ENCODE measurements at places on chromosomes 12 and 14.

GRCh38 chr12:82326905-82327503 lies 31.2 kb downstream of the CCDC59 start:
- DNase-seq, result no peak

DNA sequence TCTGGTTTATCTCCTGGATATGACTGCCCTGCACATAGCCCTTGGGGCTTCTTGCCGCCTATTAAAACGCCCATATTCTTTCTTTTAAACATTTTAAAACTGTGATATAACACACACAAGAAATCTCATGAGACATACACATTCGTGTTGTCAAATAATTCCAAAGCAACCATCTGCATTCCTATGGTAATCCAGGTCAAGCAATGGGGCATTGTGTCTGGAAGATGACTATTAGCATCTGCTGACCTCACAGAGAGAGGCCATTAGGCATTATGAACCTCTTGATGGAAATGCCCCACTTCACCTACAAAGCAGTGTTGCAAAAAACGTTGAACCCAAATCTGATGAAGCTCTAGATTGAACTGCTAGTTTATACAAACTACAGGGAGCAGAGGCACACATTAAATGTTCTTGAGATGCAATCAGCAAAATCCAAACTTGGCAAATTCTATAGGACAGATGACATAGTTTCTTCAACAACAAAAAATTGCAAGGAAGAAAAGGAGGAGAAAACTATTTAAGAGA lies 513.8 kb upstream of the CCDC196 start:
- no peak for DNase-seq

DNA sequence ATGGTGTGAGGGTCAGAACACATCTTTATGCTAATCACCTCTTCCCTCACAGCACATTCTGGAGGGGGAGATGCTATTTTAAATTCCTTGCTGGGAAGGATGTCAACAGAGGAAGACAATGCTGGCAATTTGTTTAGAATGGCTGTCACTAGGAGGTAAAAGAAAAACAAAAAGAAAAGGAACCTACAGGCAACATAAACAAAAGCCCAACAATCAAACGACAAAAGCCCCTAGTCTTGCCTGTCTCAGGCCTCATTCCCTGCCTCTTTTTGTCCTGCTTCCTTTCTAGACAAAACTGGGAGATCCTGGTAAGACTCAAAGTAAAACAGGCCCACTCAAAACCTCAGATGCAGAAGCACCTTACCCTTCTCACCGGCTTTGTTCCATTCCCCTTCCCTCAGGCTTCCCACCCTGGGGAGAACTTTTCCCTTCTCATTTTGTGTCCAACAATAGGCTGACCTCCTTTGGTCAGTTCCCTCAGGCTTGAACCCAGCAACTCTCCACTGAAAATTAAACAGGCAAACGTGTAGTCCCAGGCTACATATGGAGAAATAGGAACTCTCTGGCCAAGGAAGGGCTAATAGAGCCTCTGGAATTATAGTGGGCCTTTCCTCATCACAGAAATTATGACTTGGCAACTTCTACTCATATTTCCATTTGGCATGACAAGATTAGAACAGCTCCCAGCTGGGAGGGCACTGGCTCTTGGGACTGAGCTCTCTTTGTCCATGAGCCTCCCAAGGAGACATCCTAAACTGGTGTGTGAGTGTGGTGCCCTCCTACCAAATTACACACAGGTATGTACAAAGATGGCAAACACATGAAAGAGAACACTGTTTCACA lies 193.0 kb downstream of the MON2 start:
- DNase-seq, result no peak

DNA sequence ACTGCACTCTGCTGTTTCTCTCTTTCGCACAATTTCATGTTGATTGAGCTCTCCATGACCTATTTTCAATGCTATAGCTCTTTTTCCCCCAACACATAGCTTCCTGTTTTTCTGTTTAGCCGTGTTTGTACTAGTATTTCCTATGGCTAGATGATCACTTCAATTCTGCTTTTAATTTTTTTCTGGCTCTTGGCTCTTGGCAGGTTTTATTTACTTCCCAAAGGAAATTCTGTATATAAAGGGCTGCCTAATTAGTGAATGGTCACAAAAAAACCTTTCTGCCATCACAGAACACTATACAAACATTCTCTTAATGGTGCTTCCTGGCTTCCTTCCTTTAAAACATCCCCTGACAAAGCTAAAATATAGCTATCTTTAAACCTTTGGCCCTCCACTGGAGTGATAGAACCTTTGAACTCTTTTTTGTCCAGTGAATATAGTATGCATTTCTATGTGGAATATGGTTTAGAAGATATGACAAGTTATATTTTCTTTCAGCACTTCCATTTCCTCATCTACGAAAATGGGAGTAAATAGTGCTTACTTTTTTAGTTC lies 88.2 kb downstream of the RASSF9 start:
- DNase-seq, result no peak

DNA sequence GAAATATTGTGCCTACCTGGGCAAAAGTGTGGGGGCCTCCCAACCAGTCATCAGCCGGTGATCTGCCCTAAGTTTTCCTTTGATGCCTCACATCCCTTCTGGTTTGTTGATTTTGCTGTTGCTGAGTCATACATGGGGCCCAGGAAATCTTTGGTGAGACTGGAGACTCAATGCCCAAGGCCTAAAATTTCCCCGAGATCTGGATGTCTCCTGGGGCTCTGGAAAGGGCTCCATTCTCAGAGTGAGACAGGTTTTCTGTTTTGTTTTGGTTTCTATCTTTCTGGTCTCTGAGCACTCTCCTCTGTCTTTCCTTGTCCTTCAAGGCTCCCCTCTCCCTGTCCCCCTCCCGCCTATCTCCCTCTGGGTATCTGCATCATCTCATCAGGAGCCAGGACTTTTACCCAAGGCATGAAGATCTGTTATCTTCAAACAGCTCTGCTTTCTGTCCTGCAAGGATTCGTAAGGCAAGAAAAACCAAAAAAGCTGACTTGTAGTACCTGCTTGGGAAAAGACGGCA lies 152.8 kb upstream of the MAX start:
- no peak for DNase-seq

DNA sequence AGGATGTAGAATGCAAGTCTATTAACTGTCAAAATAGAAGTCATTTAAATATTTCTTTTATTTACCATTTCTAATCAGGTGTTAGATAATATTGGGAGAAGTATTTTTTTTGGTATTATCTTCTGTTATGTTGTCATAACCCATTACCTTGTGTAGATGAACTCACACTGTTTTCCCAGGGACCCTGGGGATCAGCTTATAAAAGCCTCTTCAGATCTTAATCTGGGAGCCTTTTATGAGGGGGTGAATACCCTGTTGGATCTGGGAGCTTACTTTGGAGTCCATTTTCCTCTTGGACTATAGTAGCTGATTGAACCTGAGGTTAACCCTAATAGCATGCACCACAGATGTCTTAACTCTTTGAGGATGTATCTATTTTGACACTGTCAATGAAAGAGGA lies 176.3 kb upstream of the ATP2B1 start:
- no peak for DNase-seq

DNA sequence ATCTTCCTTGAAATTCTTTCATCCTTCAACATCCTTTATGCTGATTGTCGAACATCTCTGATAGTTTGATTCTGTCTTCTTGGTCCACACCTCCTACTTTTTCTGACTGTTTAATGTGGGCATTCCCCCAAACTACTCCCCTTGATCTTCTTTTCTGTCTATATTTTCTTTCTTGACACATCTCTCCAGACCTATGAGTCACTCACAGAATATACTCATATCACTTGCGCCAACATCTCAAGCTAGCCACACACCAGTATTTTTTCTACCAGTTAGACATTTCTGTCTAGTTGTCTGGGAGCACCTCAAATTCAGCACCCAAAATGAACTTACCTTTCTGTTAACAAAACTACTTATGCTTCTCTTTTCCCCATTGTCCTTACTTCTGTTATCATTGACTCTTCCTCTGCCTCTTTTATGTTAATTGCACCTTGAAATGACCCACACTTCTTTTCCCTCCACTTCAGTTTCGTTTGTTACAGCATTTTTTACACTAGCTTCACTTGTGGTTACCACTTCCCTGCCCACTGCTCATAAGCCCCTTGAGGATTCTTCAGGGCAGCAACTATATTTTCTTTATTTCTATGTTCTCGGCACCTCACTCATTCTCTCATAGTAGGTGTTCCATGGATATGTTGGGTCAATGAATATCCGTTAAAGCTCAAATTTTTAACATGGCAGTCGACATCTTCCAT lies 33.5 kb downstream of the TSHR start:
- no peak for DNase-seq

DNA sequence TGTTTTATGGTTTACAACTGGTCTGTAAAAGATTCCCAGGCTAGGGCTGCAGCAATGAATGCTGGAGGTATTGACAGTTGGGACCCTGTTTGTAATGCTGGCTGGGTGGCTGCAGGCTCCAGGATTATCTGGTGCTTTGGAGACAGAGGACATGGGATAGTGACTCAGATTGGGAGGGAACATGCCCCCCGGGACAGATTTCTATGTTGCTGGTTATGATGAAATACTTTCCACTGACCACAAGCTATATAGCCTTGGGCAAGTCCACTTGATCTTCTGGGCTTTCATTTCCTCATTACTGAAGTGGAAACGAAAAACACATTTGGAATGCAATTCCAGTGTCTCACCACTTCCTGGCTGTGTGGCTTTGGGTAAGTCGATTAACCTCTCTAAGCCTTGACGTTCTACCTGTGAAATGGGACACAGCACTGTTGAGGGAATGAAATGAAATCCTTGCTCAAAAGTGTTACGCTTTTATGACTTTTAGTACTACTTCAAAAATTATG lies 6.3 kb upstream of the TPCN1 start:
- DNase-seq, result no peak

DNA sequence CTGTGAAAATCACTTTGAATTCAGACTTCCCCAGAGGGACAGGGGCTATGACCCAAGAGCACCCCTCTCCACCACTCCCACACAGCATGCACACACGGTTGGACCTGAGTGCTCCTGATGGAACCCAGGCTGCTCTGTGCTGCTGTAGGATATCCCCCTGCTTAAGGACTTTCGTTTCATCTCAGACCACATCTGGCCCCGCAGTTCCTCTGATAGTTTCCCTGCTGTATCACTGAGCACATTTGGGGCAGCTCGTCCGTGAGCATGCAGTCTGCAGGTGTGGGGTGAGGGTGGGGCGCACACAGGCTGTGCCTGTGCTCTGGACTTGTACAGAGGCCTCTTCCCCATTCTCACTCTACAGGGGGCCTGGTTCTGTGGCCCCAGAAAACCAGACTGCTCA lies 345.2 kb upstream of the FKBP4 start:
- DNase-seq, result no peak

GRCh38 chr12:11697670-11698387 lies 48.4 kb downstream of the ETV6 start:
- DNase-seq, result no peak

DNA sequence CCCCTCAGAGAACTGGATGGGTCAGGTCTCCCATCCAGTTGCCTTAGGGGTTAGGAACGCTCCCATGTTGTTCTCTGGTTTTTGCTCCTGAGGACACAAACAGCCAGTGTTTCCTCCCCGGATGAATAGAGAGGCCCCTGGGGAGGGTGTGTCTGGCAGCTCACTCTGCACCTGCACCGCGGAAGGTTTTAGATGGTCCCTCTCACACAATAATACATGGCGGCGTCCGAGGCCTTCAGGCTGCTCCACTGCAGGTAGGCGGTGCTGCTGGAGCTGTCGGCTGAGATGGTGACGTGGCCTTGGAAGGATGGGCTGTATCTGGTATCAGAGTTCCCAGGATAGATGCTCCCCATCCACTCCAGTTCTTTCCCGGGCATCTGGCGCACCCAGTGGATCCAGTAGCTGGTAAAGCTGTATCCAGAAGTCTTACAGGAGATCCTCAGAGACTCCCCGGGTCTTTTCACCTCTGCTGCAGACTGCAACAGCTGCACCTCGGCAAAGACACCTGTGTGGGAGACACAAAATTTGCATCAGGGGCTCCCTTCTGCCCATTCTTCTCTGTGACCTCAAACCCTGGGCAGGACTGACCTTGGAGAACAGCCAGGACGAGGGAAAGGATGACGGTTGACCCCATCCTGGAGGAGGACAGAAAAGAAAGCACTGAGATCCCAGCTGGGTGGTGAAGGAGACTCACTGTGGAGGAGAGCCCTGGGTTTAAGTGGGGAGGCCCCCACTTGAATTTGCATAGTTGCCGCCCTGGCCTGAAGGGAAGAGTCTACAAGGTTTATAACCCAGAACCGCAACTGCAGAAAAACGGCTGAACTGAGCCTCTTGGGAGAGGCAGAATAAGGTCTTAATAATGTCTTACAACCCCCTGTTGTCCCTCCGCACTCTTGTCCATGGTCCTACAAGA lies 1324.8 kb downstream of the TMEM121 start:
- no peak for DNase-seq

DNA sequence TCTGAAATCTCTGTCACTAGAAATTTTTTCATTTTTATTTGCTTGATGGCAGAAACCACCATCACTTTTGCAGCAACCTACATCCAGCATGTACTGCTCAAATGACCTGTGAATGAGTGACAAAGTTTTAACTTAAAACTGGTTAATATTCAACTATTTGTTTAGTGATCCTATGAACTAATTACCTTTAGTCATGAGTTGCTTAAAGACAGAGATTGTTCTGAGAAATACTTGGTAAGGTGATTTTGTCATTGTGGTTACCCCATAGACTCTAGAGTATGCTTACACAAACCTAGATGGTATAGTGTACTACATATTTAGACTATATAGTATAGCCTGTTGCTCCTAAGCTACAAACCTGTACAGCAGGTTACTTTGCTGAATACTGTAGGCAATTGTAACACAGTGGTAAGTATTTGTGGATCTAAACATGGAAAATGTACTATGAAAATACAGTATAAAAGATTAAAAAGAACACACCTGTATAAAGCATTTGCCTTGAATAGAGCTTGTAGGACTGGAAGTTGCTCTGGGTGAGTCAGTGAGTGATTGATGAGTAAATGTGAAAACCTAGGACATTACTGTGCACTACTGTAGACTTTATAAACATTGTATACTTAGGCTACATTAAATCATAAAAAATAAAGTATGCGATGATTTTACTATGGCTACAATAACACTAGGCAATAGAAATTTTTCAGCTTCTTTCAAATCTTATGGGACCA lies 256.6 kb upstream of the PPFIA2 start:
- DNase-seq, result no peak

- DNase-seq, result no peak
Measured at GRCh38 chr14:77882098-77882497, 82.2 kb downstream of the ADCK1 start.

GRCh38 chr12:17020765-17021164 lies 414.8 kb upstream of the LMO3 start:
- no peak for DNase-seq

DNA sequence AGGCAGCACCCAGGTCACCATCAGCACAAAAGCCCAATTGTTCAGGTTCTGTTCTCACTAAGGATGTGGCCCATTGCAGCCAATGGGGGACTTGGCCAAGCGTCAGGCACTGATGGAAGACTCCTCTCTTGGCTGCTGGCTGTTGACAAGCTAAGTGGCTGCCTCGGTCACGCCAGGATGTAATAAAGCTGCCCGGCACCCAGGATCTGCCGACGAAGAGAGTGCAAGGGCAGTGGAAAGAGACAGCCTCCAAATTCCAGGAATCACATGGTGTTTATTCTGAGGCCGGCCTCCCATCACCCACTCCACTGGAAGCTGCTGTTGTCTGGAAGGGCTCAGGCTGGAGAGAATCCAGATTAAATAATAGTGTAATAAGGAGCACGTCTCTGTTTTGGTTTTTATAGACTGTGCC lies 451.8 kb upstream of the TBX3 start:
- DNase-seq, result no peak

Measured in activated effector memory CD4-positive, alpha-beta T cell treated with anti-CD3 and anti-CD28 coated beads, Interleukin-2, amount 50 U/mL, for 16 hours (primary cell).